GM06990 (cell line): ENCODE measurements at places on chromosomes 4 and X.

- DNase-seq, result no peak
Observed at GRCh38 chr4:54986095-54986846, 139.1 kb downstream of the KDR start.

- no peak for DNase-seq
Observed at GRCh38 chr4:103026868-103027267, 7.4 kb upstream of the SLC9B1 start.

DNA sequence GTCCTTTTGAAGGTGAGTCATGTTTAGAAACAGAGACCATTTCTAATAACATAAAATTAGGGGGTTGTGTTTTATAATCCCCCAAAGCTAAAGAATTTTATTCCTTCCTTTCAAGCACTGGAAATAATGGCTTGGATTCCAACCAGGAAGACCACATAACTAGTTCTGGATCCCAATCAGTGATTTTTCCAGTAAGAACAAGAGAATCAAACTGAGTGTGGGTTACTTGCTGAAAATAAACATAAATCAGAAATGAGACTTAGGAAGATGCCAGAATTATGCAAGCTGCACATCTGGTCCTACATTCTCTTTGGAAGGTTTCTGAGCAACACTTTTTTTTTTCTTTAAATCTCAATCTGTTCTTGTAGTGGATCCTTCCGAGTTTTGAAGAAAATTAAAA is 76.3 kb downstream of the SOWAHB start:
- DNase-seq, result no peak

DNA sequence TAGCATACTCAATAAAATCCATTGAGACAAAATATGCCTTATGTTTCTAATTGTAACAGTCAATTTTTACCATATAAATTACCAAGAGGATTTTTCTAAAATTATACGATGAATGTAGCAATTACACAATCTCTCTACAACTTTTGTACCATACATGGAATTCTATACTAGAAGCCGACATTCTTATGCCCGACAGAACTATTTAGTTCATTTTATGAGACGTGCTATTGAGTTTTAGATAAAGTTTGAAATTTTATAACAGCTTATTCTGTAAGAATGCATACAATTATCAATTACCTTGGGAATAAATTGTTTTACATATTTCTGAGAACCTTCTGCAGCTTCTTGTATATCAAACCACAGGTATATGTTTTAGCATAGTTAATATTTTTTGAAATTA is 431.2 kb downstream of the DMD start:
- no peak for DNase-seq

- peak; percentile 4 for DNase-seq
Observed at GRCh38 chrX:23861215-23861896, 46.4 kb downstream of the APOO start.

DNA sequence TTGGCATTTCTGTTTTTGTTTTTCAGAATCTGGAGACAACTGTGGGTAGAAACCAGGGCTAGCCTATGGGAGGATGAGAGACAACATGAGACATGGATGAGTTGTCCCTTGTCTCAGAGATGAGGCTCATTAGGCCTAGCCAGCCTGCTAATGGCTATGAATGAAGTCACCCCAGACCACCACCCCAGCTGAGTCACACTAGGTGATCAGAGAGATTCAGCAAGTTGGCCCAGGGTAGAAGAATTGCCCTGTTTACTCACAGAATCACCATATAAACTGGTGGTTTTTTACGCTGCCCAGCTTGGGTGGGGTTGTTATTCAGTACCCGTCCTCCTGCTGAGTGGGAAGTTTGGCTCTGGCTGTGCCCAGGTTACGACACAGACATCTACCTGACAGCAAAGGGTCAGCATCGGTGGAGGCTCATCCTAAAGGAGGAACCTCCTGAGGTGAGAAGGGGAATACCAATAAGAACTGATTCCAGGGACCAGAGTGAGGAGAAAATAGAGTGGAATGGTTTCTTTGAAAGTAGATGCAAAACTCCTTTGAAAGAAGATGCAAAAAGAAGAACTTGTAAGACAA is 17.2 kb upstream of the ARSJ start:
- no peak for DNase-seq

GRCh38 chr4:28373191-28373590 is 1512.5 kb downstream of the STIM2 start:
- no peak for DNase-seq

DNA sequence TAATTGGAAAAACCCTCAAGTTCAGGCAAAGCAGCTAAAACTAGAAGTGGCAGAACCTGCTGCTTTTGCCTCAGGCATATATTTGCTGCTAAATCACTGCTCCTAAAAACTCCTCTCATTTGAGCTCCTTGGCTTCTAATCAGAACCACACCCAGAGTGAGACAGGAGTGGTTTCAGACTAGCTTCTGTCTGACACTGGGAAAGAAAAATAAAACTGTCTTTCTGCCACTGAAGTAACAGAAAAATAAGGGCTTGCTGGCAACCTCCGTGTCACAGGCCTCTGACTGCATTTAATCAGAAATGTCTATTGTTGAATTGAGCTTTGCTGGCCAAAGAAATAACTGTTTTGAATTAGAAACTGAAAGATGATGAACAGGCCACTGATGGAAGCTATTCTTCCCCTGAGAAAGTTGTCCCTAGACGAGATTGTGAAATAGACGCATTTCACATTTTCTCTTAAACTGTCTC is 52.1 kb upstream of the RAP2C start:
- DNase-seq, result no peak

DNA sequence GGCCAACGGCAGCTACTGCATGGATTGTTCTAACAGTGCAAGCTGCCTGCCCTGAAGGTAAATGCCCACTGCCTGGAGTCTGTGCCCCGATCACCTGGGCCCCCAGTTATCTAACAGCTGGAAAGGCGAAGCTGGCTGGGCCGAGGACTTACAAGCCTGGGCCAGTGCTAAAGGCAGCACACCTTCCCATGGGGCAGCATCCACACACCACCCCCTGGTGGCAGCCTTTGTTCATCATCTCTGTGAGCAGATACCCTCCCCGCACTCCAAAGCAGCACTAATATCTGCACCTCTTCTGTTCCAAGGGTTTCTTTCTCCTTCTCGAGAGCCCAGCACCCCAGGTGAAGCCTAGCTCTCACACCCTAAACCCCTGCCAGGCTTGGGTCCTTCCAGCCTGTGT is 7.6 kb downstream of the SLC2A9 start:
- DNase-seq, result peak; percentile 42

GRCh38 chr4:3436798-3437581 is 4.8 kb upstream of the HGFAC start:
- DNase-seq, result no peak

DNA sequence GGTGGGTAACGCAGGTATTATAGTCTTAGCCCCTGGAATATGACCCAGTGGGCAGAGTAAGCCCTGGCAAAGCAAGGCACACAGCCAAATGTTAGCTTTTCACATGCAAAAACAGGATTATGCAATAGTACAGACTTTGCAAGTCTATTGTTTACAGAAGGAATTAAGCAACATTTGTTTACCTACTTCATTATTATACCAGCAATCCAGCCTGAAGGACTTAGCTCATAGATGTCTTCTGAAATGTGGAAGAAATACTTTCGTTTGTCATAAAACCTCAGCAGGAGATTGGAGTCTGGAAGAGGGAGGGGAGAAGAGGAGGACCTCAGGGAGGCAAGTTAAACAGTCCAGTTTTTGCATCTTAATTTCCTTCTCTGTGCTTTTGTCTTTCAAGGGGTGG is 226.7 kb upstream of the CENPE start:
- DNase-seq, result no peak

GRCh38 chrX:149630681-149631233 is 835 bp downstream of the TMEM185A start:
- DNase-seq, result no peak

GRCh38 chr4:152850377-152850776 is 70.6 kb downstream of the ARFIP1 start:
- DNase-seq, result peak; percentile 12

GRCh38 chrX:42934020-42934726 is 156.2 kb upstream of the PPP1R2C start:
- peak; percentile 61 for DNase-seq

- DNase-seq, result peak; percentile 65
Observed at GRCh38 chr4:144374065-144374464, 233.5 kb upstream of the GYPA start.

GRCh38 chr4:21447301-21448054 is 501.1 kb downstream of the KCNIP4 start:
- DNase-seq, result no peak

DNA sequence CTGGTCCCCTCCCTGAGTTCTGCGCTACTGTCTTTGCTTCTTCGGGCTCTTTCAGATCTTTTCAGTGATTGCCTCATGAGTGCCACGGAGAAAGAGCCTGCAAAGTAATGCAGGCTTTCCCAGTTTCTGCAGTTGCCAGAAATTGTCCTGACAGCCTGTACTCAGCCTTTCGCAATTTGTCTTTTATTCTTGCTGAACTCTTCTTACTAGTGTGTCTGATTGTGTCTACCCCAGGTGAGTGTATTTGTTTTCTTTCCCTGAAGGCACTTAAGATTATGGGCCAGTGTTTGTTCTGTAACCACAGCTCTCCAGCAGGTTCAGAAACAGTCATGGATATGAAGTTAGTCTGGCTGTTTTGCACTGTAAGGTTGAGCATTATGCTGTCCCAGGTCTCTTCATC is 47.1 kb downstream of the FAM193A start:
- no peak for DNase-seq

DNA sequence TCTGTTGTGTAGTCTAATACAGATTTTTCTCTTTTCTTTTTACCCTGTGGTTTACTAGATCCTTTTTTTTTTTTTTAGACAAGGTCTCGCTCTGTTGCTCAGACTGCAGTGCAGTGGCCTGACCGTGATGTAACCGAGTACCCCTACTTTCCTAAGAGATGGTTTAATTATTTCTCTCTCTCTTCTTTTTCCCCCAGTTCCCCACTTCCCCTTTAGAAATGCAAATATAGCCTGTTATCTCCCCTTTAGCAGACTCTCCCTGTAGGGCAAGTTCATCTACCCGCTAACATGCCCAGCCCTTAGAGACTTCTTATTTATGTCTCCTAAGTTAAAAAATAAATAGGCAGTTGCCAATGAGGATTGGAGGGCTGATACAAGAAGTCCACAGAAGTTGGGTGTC is 4.5 kb downstream of the SNX25 start:
- peak; percentile 66 for DNase-seq

DNA sequence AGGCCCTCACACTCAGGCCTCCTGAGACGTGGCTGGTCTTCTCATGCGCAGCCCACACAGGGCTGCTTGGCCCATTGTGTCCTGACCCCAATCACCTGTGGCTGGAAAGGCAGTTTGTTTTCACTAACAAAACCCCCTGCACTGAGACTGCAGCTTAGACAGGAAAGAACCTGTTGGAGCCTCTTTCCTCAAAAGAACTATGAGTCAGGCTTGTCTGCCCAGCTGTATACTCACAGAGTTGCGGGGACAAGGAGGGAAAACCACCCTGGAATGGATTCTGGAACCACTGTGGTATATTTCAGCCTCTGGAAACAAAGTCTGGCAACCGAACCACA is 5.2 kb upstream of the TMEM156 start:
- no peak for DNase-seq

- no peak for DNase-seq
Observed at GRCh38 chr4:22191565-22191964, 243.0 kb upstream of the KCNIP4 start.

DNA sequence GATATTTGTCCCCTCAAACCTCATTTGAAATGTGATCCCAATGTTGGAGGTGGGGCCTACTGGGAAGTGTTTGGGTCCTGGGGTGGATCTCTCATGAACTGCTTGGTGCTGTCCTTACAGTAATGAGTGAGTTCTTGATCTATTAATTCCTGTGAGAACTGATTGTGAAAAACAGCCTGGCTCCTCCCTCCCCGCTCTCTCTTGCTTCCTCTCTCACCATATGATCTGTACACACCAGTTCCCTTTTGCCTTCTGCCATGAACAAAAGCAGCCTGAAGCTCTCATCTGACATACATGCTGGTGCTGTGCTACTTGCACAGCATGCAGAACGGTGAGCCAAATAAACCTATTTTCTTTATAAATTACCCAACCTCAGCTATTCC is 11.2 kb upstream of the YIPF7 start:
- DNase-seq, result no peak

DNA sequence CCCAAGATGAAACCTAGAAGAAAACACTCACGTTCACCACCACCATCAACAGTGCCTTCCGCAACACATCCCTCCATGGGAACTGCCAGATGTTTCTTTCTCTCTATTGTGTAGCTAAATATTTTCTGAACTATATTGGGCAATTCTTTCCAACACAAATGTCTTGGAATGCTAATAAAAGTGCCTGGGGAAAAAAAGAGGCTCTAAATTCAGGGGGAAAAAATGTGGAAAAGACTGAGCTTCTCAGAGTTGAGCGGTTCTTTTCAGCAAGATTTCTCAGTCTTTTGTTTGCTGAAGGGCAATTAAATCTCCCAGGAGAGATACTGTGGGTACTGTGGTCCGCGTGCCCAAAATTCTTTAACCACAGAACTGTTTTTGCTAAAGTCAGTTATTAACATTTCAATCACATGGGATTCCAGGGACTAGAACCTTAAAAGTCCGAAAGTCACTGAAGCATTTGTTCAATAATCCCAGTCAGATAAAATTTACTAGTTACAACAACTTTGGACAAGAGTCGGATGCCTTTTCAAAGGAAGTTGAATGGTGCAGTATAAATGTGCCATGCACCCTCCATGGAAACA is 51.9 kb upstream of the DHRSX start:
- no peak for DNase-seq

DNA sequence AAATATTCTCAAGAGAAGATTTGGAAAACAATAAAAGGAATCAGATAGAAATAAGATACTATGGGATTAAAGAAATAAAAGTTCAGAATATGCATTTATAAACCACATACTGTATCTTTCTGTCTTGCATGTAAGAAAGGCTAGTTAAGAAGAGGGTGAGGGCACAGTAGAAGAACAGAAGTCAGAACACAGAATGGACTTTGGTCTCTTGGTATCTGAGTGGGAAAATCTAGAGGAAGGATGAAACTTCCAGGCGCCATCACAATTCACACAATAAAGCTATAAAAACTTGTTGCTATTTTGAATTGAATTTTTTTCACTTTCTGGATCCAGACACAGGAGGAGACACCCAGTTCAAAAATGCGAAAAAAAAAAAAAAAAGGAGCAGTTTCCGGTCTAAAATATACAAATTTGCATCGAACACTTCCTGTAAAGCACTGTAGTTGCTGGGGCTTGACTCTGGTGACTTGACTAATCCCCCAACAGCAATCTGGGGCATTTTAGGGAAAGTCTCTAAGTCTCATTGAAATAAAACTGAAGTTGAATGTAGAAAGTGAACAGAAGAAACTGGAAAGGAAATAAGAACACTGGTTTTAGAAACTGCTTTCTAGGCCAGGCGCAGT is 8.1 kb upstream of the NAAA start:
- DNase-seq, result peak; percentile 24

DNA sequence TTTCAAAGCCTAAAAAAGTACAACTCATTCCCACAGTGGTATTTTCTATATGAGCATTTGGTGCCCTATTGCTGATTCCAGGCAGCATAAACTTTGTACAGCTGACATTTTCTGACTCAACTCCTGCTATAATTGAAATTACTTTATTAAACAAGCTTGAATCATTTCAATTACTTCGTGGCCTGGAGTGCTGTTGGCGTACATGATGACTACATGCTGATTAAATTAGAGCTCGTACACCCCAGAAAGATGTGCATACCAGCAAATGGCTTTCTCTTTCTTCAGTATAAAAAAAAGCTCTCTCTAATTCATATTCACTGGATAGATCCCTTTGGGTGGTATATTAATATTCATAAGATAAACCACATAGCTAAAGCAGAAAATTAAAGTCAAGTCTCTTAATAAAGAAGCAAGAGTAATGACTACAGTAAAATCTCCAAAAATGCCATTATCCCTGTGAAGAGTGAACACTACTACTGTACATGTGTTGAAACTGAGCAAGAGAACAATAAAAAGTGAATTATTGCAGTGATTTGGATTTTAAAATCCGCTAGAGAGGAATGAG is 245.0 kb upstream of the IGFBP7 start:
- no peak for DNase-seq
